AG04449 (cell line): ENCODE measurements at places on chromosomes 7 and 10.

DNA sequence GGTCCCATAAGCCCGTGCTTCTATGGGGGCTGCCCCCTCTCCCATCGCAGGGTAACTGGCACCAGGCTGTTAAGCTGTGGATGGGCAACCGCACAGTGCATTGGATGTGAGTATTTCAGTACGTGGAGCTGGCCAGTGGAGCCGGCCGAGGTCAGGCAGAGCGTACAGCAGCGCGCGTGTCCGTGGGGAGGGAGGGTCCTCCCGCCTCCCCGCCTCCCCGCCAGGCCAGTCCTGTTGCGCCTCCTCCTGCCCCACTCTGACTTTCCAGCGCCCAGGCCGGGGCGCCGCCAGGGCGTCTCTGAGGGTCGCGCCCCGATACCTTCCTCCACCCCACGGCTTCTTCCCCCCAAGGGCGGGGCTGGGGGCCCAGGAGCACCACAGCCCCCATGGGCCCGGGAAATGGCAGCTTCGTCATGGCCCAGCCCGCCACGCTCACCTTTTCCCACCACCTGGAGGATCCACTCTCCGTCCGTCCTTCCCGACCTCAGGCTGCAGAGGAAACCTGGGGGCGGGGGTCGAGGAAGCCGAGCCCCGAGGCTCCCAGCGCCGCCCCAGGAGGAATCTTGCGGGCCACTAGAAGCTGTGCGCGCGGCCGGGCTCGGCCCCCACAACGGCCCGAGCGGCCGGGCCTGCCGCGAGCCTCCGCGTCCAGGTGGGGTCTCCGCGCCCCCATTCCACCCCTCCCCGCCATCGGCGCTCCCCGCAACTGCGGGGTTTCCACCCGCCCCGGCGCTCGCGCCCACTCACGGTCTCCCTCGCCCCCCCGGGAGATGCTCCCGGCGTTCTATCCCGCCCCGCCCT is 831 bp upstream of the PFKP start:
- no peak for DNase-seq

GRCh38 chr10:31623466-31623865 is 304.4 kb downstream of the ZEB1 start:
- no peak for DNase-seq

DNA sequence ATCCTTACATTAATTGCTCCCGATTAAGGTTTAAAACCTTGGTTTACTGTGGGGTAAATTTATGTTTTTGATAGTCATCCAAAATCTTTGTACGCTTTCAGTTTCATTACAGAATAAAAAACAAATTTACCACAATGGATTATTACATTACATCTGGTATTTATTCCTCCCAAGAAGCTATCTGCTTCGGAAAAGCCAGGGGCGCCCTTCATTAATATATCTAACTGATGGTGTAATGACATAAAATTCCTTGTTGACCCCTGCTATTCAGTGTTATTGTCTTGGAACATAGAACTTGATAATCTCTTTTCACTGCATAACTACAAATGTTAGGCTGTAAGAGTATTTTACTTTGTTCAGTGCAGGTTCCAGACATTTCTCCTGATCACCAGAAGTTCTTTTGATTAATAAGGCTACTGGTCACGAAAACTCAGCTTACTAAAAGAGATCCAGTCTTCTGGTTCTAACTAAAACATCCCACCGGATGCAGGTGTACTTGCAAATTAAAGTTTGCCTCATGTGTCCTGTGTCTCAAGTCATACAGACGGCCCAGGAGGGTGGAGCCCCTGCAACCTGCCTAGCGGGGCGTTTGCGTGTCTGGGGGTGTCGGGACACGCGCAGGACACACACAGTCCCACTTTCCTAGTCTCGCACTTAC is 581 bp upstream of the GLCCI1 start:
- no peak for DNase-seq

DNA sequence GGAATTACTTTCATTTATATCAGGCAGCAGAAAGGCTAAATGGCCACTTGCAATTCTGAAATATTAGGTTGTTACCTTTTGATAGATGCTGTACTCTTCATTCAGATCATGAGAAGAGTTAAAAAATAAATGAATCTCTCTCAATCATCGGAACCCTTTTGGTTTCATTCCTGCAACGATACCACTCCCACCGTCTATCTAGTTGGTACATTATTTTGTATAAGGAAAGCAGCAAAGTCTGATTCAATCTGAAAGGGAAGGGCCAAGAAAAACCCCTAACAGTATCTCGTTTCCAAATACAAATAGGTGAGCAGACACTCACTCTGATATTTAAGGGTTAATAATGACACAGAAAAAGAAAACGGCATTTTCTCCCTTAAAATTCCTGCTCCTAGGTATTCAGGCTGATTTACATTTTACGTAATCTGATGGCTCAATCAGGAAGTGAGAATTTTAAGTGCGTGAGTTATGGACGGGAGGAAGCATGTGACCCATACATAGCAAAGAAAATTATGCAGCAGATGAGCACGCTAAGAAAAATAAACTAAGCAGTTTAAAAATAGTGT is 209.4 kb upstream of the KLF14 start:
- peak; percentile 68 for DNase-seq

GRCh38 chr10:121323443-121323842 is 274.8 kb downstream of the FGFR2 start:
- DNase-seq, result no peak

DNA sequence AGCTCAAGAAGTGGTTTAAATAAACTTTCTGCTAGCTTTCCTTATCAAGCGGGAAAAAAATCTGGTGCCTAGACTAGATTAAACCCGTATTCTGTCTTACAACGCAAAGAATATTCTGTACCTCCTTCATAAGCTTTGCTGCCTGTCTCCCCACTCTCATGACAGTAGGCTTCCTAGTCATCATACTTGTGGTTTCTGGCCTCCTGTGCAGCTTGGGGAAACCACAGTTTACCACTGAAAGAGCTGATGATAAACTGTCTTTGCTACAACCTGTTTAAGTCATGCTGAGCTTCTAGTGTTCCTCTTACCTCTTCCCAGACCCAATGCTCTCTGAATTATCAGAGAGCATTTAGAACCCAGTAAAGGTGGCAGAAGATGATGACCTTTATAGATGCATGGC is 55.0 kb downstream of the PODXL start:
- peak; percentile 56 for DNase-seq

DNA sequence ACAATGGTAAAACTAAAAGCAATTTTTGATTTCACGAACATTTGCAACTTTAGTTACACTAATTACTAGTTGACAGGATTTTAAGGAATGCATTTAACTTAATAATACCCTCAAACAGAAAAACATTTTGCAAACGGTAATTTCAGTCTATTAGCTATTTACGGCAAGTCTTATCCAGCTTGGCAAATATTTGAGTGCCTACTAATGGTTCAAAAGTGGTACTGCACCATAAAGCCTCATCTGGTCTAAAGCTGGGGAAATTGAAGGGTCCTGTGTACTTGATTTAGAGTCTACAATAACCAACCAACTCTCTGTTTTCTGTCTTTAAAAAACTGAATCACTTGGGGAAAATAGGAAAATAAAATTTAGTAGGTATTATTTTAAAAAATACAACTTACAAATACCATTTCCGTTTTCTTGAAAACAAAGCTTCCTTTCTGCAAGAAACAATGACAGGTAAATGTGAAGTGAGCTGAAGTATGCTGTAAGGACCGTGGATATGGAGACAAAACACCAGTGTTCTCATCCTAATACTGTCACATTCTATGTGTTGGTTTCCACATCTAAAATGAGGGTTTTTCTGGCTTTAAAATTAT is 142.3 kb downstream of the VPS50 start:
- DNase-seq, result no peak

DNA sequence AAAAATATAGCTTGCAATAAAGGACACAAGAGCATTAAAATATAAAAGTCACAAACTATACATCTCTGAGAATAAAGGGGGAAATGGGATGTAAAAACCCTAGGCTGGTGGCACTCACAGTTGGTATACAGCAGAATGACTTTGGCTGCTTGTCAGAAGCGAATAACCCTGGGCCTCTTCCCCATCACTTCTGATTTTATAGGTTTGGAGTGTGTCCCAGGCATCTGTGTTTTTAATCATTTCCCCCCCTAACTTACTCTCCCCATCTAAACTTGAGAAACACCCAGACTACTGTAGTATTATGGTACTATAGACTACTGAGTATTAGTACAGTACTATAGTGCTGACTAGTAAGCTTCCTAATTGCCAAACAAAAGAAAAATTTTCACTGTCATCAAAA is 1.8 kb upstream of the RPA3 start:
- no peak for DNase-seq
